ENCODE measurements at places on chromosomes 3 and 15. TPM values are rescaled to one million over a fixed set of nuclear protein-coding genes. Genes with fewer than 3 reads are reported as not detected.

GRCh38 chr15:98548139-98548971 lies 100.0 kb upstream of the IGF1R start:
- DNase-seq = peak; percentile 64

- DNase-seq = no peak
These were observed 2.7 kb downstream of the RIOX2 start for GRCh38 chr3:97969541-97969940.

DNA sequence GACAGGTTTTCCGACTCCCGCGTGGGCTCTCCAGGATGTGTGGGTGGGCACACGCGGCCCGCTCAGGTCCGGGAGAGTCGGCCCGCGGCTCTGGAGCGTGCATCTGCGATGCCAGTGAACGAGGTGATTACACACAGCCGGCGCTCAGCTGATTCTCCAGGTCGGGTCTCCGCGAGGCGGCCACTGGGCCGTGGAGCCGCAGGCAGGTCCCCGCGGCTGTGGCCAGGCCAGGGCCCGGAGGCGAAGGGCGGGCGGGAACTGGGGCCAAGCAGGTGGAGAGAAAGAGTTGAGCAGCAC lies 13.2 kb downstream of the PAK6 start:
- DNase-seq = no peak

Gene GOLGA6L7
- polyA plus RNA-seq = not detected

DNA sequence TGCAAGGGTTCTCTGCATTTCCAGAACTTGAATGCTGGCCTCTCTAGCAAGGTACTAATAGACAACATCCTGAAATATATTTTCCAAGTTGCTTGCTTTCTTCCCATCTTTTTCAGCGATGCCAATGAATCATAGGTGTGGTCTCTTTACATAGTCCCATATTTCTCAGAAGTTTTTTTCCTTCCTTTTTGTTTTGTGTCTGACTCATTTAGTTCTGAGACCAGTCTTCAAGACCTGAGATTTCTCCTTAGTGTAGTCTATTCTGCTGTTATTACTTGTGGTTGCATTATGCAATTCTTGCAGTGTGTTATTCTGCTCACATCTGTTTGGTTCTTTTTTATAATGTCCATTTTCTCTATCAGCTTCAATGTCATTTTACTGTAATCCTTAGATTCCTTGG lies 1265.0 kb upstream of the ALCAM start:
- DNase-seq = no peak

Gene PARP15
- polyA plus RNA-seq = not detected

DNA sequence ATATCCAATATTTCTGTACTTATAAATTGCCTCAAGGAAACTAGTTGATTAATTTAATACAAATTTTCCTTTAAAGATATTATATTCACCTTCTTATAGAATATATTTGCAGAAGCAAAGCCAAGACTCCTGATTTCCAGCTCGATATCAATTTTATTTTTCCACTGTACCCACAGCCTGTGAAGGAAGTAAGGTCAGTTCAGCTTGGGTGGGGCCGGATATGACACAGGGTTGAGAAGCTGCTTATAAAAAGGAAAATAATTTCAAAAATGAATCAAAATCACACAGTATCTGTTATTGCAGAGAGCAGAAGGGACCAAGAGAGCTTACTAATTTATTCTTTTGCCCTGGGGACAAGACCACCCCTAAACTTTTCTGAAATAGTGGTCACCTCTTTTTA lies 491.4 kb downstream of the TUSC7 start:
- no peak for DNase-seq

Gene CCDC14
- 147 TPM for polyA plus RNA-seq

DNA sequence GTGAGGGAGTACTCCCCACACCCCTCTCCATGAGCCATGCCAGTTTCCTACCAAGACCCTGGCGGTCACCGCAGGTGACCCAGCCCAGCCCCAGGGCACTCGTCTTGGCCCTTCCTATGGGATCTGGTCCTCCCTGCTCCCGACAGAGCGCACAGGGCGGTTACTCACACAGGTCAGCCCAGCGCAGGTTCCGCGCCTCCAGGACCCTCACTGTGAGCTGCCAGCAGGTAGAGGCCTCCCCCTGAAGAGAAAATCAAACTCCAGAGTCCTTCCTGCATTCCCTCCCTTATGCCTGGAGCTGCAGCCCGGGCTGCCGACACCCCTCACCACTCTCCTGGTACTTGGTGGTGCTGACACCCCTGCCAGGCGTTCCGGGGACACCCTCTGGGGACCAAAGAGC lies 6.9 kb downstream of the PLA2G4D start:
- no peak for DNase-seq

Gene NSUN3
- polyA plus RNA-seq = 3.3 TPM

Gene TBC1D23
- polyA plus RNA-seq = 10.9 TPM

DNA sequence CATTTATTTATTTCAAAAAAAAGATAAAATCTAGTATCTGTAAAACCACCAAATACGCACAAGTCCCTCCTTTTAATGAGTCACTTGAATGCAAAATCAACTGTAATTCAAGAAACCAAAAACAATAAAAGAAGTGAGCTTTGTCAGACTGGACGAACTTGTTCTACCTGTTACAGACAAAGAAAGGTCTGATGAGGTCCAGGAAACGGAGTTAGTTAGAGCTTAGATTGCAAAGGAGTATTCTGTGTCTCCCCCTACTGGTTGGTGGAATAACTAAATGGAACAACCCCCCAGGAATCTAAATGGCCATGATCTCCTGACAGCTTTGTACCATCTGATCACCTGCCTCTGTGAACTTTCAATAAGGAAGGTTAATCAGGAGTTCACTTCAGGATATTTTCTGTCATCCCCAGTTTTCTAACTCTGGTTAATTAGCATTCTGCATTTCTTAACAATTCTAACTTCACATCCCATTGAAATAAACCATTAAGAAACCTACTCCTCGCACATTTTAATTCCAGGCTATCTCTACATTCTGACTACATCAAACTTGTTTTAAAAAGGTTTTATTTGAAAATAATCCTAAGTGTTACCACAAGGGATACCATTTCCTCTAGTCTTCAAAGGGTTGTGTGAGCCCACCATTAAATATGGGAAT lies 333.0 kb upstream of the SATB1 start:
- peak; percentile 27 for DNase-seq

Gene SHC4
- polyA plus RNA-seq = 1.9 TPM

- DNase-seq = no peak
These were observed 90.3 kb downstream of the PLCL2 start for GRCh38 chr3:16975083-16975482.

Gene ACOX2
- polyA plus RNA-seq = 9.0 TPM

DNA sequence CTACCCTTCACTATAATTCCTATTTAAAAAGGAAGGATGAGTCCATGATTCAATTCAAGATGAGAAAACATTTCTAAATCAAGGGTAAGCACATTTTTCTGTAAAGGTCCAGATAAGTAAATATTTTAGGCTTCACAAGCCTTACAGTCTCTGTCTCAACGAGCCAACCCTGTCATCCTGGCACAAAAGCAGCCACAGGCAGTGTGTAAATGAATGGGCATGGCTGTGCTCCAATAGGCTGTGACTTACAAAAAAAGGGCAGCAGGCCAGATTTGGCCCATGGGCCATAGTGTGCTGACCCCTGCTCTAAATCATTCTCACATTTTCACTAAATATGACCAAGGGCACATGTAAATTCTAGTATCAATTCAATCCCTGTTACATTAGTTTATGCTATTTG lies 200.4 kb downstream of the WNT5A start:
- DNase-seq = no peak

Gene FBN1
- polyA plus RNA-seq = 248 TPM

Gene LMCD1
- 26.5 TPM for polyA plus RNA-seq

DNA sequence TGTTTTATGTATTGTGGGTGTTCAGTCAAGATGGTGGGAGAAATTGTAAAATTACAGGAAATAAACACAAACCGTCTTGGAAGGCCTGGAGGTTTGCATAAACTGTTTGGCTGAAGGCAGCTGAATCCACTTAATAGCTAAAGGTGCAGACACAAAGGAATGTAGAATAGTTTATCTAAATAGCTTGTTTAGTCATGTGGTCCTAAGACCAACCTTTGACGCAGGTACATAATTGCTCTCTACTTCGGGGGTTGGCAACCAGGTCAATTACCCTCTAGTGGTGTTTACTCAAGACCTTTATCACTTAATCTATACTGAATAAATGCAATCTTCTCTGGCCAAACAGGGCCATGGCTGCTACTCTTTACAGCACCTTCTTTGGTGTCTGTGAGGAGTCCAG lies 502.8 kb downstream of the IGSF11 start:
- no peak for DNase-seq

DNA sequence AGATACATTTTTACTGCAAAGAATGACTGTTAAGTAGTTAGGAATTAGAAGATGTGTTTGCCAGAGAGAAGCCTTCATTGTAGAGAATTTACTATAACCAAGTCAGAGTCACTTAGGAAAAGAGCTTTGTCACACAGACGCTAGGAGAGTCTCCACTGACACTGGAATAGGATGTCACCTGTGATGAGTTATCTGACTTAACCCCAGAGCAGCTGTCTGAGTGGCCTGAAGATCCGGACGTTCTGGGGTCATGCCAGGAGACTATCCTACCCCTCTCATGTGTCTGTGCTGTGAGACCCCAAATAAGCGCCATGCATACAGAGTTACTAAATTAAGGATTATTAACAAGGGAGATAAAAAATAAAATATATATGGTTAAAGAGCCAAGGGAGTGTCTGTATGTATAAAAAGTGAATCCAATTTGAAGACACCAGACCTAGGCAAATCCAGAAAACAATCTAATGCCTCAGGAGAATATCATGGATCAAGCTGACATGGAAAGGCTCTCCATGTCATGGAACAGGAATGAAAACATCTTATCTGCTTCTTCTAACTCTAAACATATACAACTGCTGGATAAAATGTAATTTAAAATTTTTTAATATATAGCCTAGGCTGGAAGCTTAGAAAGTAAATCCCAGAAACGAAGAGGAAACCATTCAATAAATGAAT lies 43.5 kb downstream of the ITGB5 start:
- peak; percentile 30 for DNase-seq

DNA sequence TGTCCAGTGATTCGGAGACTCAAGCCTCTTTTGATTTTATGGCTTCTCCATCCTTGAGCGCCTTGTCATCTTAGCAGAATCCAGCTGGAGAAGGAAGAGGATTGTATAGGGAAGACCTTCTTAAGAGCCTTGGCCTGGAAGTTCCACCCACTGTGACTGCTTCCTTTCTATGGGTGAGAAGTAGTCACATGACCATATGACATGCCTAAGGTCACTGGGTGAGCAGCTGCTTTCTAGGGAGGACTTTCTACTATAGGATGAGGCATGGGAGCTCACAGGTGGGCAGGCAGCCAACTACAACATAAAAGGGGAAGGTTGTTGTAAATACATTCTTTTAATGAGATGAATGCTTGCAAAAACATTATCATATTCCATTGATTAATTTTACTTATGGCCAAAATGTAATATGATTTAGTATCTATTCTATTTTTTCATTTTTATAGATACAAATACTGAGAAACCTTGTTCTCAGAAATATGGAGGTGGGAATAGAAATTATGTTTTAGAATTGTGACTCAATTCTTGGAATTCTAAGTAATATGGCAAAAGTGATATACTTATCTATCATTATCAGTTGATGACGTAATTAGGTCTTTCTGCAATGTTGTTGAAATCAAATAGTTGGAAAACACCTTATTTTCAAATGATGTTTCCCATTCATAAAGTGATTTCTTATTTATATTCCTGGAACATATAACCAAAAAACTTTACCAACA lies 53.6 kb upstream of the MINAR1 start:
- DNase-seq = no peak

Gene ADCY5
- polyA plus RNA-seq = 0.21 TPM

- no peak for DNase-seq
These were observed 13.5 kb downstream of the RAB6B start for GRCh38 chr3:133881939-133882825.

GRCh38 chr15:93414576-93415231 lies 325.7 kb upstream of the RGMA start:
- DNase-seq = no peak

Gene ROBO1
- 22.2 TPM for polyA plus RNA-seq
